ENCODE measurements at places on chromosomes 6 and 20. TPM values are rescaled to one million over a fixed set of nuclear protein-coding genes. Genes with fewer than 3 reads are reported as not detected.
A peak's percentile ranks its signal among the peaks of the same experiment; 100 is the strongest.

- H3K36me3 ChIP-seq: no peaks in the 10 kb centered on the region
- H3K4me3 ChIP-seq: no peak overlapping the region
- DNase-seq: no peak
- no peaks in the 10 kb centered on the region for H3K27me3 ChIP-seq
- H3K27ac ChIP-seq: no peak overlapping the region
Observed at GRCh38 chr20:16479666-16480065, 93.6 kb downstream of the KIF16B start.

DNA sequence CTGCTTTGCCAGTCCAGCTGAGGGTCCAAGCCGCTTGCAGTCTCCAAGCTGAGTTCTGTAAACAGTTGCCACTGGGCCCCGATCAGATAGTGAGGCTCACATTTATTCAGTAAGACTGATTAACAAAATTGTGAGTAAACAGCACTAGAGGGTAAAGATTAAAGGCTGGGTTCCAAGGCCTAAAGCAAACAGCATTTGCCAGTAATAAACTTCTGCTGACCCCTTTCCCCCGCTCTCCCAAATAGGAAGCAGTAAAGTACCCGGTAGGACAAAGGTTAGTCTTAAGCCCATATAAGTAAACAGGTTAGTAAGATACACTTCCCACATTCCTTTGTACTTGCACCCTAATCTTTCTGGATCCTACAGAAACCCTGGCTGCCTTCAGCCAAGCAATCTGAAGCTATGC lies 181.8 kb downstream of the MEI4 start:
- H3K36me3 ChIP-seq: no peaks in the 10 kb centered on the region
- no peak overlapping the region for H3K4me3 ChIP-seq
- no peak for DNase-seq

SLC17A1 gene
- total RNA-seq: not detected

DNA sequence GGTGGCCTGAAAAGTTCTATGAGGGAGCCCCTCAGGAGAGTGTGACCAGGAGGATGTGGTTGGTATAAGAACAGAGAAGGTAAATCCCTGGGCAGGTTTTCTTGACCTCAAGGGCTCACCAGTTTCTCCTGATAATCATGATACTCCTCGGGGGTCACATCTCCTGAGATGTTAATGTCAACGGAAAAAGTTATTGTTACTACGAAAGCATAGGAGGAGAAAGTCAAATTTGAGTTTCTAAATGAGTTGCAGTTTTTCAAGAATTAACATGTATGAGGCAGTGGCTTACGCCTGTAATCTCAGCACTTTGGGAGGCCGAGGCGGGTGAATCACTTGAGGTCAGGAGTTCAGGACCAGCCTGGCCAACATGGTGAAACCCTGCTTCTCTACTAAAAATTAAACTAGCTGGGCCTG lies 23.4 kb downstream of the MGME1 start:
- H3K27ac ChIP-seq: peak overlapping the region; percentile 80
- H3K4me3 ChIP-seq: peak overlapping the region; percentile 10
- peaks cover 34% of the 10 kb centered on the region for H3K36me3 ChIP-seq
- no peak for DNase-seq

DNA sequence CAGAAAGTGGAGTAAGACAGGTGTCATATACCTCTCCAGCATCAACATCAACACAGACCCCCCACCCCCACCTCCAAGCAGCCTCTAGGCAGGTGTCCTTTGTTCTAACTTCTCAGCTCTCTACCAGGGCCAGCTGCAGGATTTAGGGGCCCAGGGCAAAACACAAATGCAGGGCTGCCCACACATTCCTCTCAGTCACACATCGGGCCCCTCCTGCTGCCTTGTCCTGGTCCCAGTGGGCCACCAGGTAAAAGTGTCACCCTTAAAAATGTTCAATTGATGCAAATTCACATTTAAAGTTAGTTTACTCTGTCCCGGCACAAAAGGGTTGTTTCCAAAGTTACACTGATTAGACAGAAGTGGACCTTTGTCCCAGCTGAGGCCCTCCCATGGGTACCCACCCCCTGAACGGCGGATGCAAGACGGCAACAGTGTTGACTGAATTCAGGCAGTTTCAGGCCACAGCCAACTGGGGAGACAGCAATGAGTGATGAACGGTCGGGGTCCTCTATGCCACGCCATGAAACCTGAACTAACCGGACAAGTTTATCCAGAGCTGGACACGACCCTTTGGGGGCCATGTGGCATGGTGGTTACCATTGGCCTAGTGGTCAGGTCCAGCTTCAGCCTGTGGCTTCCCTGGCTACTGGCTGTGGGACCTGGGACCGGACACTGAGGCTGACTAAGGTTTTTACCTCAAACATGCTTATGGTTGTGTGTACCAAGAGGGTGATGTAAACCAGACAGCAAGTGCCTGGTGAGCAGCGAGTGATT lies 52.2 kb upstream of the UNC93A start:
- no peak overlapping the region for H3K4me3 ChIP-seq
- peaks cover 3% of the 10 kb centered on the region for H3K27me3 ChIP-seq
- no peaks in the 10 kb centered on the region for H3K4me1 ChIP-seq
- H3K36me3 ChIP-seq: no peaks in the 10 kb centered on the region
- H3K27ac ChIP-seq: no peak overlapping the region
- DNase-seq: no peak

GRCh38 chr6:100678027-100678426 lies 203.1 kb downstream of the ASCC3 start:
- H3K4me1 ChIP-seq: no peaks in the 10 kb centered on the region
- no peaks in the 10 kb centered on the region for H3K36me3 ChIP-seq
- no peaks in the 10 kb centered on the region for H3K27me3 ChIP-seq
- H3K4me3 ChIP-seq: no peak overlapping the region
- H3K27ac ChIP-seq: no peak overlapping the region

- H3K27me3 ChIP-seq: no peaks in the 10 kb centered on the region
- no peaks in the 10 kb centered on the region for H3K36me3 ChIP-seq
- H3K27ac ChIP-seq: no peak overlapping the region
- DNase-seq: no peak
Observed at GRCh38 chr6:84979541-84979940, 215.1 kb upstream of the TBX18 start.

COL11A2 gene
- 1.4 TPM for total RNA-seq

DNA sequence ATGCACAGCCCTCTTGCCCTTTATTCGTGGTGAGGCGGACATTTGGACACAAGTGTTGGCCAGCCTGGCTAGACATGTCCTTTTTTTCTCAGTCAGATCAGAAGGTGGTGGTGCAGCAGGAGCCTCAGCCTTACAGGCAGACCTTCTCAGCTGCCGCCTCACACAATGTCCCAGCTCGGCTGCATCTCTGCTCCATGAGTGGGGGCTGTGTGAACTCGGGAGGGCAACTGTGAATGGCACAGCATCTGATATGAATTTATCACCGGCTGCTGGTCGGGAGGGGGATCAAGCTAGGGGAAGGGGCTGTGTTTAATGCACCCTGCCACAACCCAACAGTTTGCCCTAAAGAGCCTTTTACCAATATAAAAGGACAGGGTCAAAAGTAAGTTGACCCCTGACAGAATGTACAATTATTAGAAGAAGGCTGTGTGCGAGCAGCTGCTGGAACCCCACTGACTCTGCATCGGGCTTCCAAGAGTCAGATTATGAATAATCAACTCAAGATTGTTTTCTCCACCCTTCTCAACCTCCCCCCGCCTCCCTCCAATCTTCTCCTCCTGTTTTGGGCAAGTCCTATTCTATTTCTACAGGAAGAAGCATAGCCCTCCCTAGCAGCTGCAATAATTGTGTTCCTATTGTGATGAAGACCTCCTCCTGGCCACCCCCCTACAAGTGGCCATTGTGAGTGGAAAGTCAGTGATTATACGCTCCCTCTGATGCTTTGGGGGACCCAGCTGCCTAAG lies 245.2 kb downstream of the PKHD1 start:
- H3K27ac ChIP-seq: no peak overlapping the region
- H3K4me1 ChIP-seq: no peaks in the 10 kb centered on the region
- no peak overlapping the region for H3K4me3 ChIP-seq
- H3K27me3 ChIP-seq: no peaks in the 10 kb centered on the region
- no peak for DNase-seq
- H3K36me3 ChIP-seq: no peaks in the 10 kb centered on the region

DNA sequence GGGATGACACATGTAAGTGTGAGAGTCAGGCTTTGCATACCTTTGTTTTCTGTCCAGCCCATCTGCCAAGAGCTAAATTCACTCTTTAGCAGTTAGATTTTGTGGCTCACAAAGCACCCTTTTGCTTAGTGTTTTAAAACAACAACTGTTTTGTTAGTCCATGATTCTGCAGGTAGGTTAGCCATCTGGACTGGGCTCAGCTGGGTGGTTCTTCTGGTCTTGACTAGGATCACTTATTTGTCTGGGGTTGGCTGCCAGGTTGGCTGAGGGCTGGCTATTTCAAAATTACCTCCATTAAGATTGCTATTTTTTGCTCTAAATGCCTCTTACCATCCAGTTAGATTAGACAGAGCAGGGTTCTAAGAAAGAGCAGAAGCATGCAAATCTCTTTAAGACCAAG lies 489.3 kb downstream of the BTBD3 start:
- no peaks in the 10 kb centered on the region for H3K36me3 ChIP-seq
- no peaks in the 10 kb centered on the region for H3K4me1 ChIP-seq
- no peaks in the 10 kb centered on the region for H3K27me3 ChIP-seq
- H3K27ac ChIP-seq: no peak overlapping the region
- no peak overlapping the region for H3K4me3 ChIP-seq

DNA sequence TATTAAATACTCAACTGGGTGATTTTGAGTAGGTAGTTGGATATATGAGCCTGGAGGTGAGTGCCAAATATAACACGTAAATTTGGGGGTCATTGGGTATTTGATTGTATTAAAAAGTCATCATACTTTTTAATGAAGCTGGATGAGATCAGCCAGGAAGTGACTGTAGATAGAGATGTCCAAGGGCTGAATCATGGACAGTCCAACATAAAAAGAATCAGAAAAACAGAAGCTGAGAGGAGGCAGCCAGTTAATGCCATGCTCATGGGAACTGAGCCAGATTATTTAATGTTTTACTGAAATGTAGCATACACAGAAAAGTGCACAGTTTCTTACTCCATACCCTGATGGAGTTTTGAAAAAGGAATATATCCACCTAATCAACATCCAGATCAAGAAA lies 435.5 kb upstream of the PLCB4 start:
- H3K4me3 ChIP-seq: no peak overlapping the region
- no peaks in the 10 kb centered on the region for H3K36me3 ChIP-seq
- no peak overlapping the region for H3K27ac ChIP-seq
- DNase-seq: no peak
- H3K27me3 ChIP-seq: no peaks in the 10 kb centered on the region

- peaks cover 28% of the 10 kb centered on the region for H3K4me1 ChIP-seq
- peaks cover 15% of the 10 kb centered on the region for H3K27me3 ChIP-seq
- no peak for DNase-seq
- H3K4me3 ChIP-seq: no peak overlapping the region
- H3K36me3 ChIP-seq: no peaks in the 10 kb centered on the region
Observed at GRCh38 chr6:159934181-159934580, 34.7 kb upstream of the IGF2R start.

- H3K4me1 ChIP-seq: no peaks in the 10 kb centered on the region
- DNase-seq: no peak
- no peak overlapping the region for H3K4me3 ChIP-seq
- H3K36me3 ChIP-seq: no peaks in the 10 kb centered on the region
- no peak overlapping the region for H3K27ac ChIP-seq
Observed at GRCh38 chr20:49399329-49399728, 83.1 kb downstream of the KCNB1 start.

DNA sequence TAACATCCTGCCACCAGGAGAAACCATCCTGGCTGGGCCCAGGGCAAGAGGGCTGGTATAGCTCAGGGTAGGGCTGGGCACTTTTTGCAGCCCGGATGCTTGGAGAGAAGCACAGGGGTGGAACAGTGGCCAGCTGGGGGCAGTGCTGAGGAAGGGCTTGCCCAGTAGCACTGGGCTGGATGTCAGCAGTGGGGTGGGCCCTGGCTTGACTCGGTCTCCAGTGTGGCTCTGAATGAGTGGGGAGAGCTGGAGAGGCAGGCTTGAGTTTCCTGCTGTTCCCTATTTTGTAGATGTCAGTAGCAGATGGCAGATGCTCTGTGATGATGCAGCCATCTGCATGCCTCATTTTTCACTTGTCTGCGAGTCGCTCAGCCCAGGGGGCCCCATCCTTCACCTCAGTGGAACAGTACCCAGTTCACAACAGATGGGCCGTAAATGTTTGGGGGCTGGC lies 56.3 kb upstream of the TULP1 start:
- DNase-seq: peak; percentile 42
- no peak overlapping the region for H3K4me3 ChIP-seq
- no peak overlapping the region for H3K27ac ChIP-seq
- H3K4me1 ChIP-seq: no peaks in the 10 kb centered on the region
- peaks cover 11% of the 10 kb centered on the region for H3K36me3 ChIP-seq
- peaks cover 22% of the 10 kb centered on the region for H3K27me3 ChIP-seq

SLC4A11 gene
- total RNA-seq: 0.77 TPM

GRCh38 chr20:50646483-50646996 lies 44.8 kb downstream of the RIPOR3 start:
- no peaks in the 10 kb centered on the region for H3K27me3 ChIP-seq
- no peak overlapping the region for H3K27ac ChIP-seq
- H3K4me3 ChIP-seq: no peak overlapping the region
- H3K36me3 ChIP-seq: no peaks in the 10 kb centered on the region

- no peaks in the 10 kb centered on the region for H3K36me3 ChIP-seq
- no peaks in the 10 kb centered on the region for H3K4me1 ChIP-seq
- no peaks in the 10 kb centered on the region for H3K27me3 ChIP-seq
- DNase-seq: no peak
- no peak overlapping the region for H3K4me3 ChIP-seq
Observed at GRCh38 chr6:40135491-40136072, 201.3 kb upstream of the MOCS1 start.

DNA sequence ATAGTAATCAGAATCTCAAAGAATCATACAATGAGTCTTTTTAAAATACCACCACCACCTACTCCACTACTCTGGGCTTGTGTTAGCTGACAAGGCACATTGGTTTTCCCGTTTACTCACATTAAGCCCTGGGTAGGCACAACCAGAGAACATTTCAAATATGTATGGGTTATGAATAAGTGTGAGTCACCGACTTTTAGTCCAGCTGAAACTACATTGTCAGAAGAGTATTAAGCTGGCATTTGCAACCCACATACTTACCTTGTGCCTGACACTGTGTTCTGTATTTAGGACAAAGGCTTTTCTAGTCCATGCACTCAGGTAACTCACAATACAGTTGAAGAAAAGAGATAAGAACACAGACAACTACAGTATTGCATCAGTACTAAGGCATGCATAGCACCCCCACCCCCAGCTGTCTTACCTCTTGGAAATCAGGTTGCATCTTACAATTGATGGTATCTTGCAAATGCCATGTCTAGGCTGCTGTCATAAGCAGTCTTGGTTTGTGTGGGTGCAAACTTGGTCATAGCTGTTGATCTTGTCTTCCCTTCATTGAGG lies 40.3 kb upstream of the AHI1 start:
- H3K4me1 ChIP-seq: peaks cover 31% of the 10 kb centered on the region
- DNase-seq: peak; percentile 27
- no peaks in the 10 kb centered on the region for H3K27me3 ChIP-seq

NKAIN4 gene
- total RNA-seq: not detected

CNKSR3 gene
- not detected for total RNA-seq

- no peaks in the 10 kb centered on the region for H3K36me3 ChIP-seq
- H3K4me1 ChIP-seq: peaks cover 2% of the 10 kb centered on the region
- H3K27me3 ChIP-seq: peaks cover 6% of the 10 kb centered on the region
- no peak overlapping the region for H3K27ac ChIP-seq
- no peak overlapping the region for H3K4me3 ChIP-seq
Observed at GRCh38 chr6:37799263-37799644, 20.3 kb upstream of the ZFAND3 start.

Measured in activated CD4-positive, alpha-beta T cell treated with anti-CD3 and anti-CD28 coated beads, Interleukin-2, amount 10 ng/mL, durations not matched to agents 7 days and 5 days (primary cell).